ENCODE measurements at places on chromosomes 11 and 22. TPM values are rescaled to one million over a fixed set of nuclear protein-coding genes. Genes with fewer than 3 reads are reported as not detected.
A peak's percentile ranks its signal among the peaks of the same experiment; 100 is the strongest.

Gene RTCB
- total RNA-seq = 52.1 TPM

Gene JAM3
- total RNA-seq = 157 TPM

DNA sequence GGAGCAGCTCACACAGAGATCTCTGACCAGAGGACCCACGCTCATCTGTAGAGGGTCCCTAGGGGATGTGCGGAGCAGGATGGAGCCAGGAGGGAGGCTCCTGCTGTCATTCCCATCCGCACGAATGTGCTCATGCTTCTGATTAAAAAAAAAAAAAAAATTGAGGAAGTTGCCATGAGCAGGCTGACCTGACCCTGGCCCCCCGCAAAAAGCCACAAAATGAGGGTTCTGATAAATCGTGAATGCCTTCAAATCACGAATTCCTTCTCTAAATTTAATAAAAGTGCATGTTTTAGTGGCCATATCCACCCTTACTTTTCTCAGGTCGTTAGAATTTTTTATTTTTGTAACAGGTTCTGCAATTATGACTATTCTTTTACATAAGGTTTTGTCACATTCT lies 378.2 kb downstream of the OPCML start:
- H3K4me3 ChIP-seq = no peak overlapping the region
- H3K36me3 ChIP-seq = no peaks in the 10 kb centered on the region
- no peak overlapping the region for H3K27ac ChIP-seq
- H3K4me1 ChIP-seq = no peaks in the 10 kb centered on the region
- peaks cover 4% of the 10 kb centered on the region for H3K27me3 ChIP-seq

DNA sequence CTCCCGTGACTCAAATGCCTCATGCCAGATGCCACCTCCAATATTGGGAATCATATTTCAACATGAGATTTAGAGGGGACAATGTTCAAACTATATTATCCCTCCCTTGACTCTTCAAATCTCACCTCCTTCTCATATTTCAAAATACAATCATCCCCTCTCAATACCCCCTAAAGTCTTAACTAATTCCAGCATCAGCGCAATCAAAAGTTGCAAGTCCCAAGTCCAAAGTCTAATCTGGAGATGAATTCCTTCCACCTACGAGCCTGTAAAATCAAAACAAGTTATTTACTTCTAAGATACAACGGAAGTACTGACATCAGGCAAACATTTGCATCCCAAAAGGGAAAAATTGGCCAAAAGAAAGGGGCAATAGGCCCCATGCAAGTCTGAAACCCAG lies 67.2 kb upstream of the SC5D start:
- DNase-seq = no peak
- H3K4me1 ChIP-seq = no peaks in the 10 kb centered on the region
- no peaks in the 10 kb centered on the region for H3K27me3 ChIP-seq
- no peaks in the 10 kb centered on the region for H3K36me3 ChIP-seq

Gene SCN4B
- total RNA-seq = 3.0 TPM

DNA sequence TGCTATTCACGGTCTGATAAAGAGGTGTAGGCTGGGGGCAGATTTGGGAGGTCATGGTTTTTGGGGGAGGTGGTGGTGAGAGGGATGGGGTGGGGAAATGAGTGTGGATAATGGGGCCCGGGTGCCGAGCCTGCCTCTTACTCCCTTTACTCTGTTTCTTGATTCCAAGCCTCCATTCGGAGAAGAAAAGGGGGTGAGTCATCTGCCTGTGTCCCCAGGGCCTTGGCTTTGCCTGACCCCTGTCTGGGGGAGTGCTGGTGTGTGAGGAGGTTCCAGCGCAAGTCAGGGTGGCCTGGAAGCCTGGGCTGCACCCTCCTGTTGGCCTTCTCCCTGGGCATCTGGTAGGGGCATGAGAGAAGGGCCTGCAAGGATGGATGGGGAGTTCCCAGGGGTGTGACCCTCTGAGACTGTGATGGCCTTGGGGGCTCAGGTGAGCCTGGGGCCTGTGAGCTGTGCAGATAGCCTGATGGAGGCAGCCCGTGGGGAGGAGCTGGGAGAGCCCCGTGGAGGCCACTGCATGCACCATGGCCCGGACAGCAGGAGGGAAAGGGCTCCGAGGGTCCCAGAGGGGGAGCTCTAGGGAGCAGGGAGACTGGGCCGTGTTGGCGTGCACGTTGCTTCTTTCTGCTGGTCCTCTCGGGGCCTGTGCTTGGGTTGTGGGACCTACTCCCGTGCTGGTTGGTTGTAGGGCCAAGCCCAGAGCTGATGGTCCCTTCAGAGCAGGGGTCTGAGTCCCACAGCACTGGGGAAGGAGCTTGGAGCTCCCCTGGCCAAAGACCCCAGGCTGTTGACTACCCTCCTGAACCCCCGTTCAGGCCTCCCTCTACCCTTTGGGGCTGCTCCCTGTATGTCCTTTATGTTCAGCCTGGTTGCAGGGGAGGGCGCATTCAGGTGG lies 26.3 kb upstream of the ACR start:
- H3K27ac ChIP-seq = no peak overlapping the region
- no peaks in the 10 kb centered on the region for H3K36me3 ChIP-seq
- H3K4me3 ChIP-seq = no peak overlapping the region
- DNase-seq = no peak

Gene OR8D1
- total RNA-seq = not detected

Gene NEFH
- total RNA-seq = 149 TPM

Gene NPAS4
- total RNA-seq = 0.74 TPM

DNA sequence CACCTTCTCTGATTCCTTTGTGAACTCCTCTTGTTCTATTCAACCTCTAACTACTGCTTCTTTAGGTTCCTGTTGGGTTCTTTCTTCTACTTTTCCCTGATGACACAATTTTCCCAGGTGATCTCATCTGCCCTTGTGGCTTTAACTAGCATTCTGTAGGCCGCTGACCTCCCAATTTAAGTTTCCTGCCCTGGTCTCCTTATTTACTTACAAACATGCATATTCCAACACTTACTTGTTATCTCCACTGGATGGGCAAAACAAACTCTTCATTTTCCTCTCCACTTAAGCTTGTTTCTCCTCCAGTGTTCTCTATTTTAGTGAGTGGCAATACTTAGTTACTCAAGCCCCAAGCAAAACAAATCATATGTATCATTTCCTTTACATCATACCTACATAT lies 734.5 kb downstream of the METTL15 start:
- H3K27ac ChIP-seq = no peak overlapping the region
- H3K4me3 ChIP-seq = no peak overlapping the region
- DNase-seq = no peak
- H3K36me3 ChIP-seq = no peaks in the 10 kb centered on the region

Gene TRIM29
- 126 TPM for total RNA-seq

- no peak for DNase-seq
- no peaks in the 10 kb centered on the region for H3K4me1 ChIP-seq
- H3K27me3 ChIP-seq = no peaks in the 10 kb centered on the region
- H3K36me3 ChIP-seq = no peaks in the 10 kb centered on the region
Measured at GRCh38 chr11:10320736-10321465, 16.0 kb downstream of the ADM start.

DNA sequence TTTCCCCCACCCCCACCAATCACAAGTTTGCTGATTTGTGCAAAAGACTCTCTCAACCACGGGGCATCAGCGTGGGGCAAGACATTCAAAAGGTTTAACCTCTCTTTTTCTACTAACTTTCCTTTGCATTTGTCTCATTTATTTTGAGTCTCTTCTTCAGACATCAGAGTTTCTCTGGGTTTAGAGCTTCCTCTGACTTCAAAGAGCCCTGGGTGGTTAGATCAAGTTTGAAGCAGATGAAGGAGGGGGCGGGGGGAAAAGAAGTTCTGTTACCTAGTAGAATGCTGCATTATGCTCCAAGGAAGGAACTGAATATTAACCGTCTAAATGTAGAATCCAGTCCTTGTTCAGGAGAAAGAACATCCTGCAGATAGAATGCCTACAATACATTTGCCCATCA lies 24.5 kb downstream of the GAS2 start:
- H3K4me1 ChIP-seq = no peaks in the 10 kb centered on the region
- DNase-seq = no peak
- H3K27me3 ChIP-seq = no peaks in the 10 kb centered on the region

- H3K36me3 ChIP-seq = no peaks in the 10 kb centered on the region
- no peak overlapping the region for H3K4me3 ChIP-seq
- DNase-seq = peak; percentile 40
- no peak overlapping the region for H3K27ac ChIP-seq
Measured at GRCh38 chr11:122215244-122215992, 99.4 kb upstream of the BLID start.

Gene FAM180B
- not detected for total RNA-seq

Gene ART1
- total RNA-seq = not detected

DNA sequence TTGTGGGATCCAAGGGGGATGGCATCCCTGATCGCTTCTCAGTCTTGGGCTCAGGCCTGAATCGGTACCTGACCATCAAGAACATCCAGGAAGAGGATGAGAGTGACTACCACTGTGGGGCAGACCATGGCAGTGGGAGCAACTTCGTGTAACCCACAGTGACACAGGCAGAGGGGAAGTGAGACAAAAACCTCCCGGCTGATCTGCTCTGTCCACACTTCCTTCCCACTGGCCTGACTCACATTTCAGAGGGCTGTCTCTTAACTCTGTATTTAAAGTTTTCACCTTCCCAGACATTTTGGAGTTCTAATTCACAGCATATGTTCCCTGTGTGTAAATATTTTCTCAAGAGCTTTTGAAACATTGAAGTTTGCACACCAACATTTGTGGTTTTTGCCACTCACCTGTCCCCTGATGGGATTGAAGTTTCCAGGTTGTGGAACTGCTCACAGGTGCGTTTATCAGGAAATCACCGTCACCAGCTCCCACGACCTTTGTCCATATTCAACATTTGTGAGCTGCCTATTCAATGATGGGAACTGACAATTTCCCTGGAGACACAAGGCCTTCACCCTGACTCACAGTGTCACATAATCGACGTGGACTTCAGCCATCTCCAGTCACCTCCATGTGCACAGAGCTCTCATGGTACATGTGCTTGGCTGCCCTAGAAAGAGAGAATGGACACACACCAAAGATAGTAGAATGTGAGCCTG lies 99.2 kb downstream of the VPREB1 start:
- H3K27me3 ChIP-seq = no peaks in the 10 kb centered on the region
- DNase-seq = no peak
- no peak overlapping the region for H3K27ac ChIP-seq
- H3K36me3 ChIP-seq = no peaks in the 10 kb centered on the region
- no peaks in the 10 kb centered on the region for H3K4me1 ChIP-seq
- no peak overlapping the region for H3K4me3 ChIP-seq

- no peaks in the 10 kb centered on the region for H3K27me3 ChIP-seq
- no peaks in the 10 kb centered on the region for H3K36me3 ChIP-seq
- DNase-seq = no peak
- no peak overlapping the region for H3K4me3 ChIP-seq
- H3K4me1 ChIP-seq = peaks cover 13% of the 10 kb centered on the region
- H3K27ac ChIP-seq = no peak overlapping the region
Measured at GRCh38 chr11:16985297-16985696, 28.9 kb downstream of the PLEKHA7 start.

DNA sequence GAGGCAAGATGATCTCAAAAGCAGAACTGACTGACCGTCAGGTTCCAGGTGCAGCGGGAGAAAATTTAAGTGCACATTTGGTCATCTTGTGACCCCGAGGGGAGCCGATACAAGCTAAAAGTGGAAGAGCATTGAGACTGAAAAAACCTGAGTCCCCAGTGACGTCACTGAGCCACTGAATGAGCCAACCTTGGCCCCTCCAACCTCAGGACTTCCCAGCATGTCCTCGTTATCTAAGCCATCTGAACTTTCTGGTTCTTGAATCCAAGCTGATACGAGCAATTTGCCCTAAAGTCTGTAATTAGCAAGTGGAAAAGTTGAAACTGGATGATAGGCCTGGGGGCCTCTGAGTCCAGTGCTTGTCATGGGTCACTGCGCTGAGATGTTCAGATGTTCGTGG lies 51.1 kb upstream of the ISX start:
- no peaks in the 10 kb centered on the region for H3K4me1 ChIP-seq
- no peaks in the 10 kb centered on the region for H3K36me3 ChIP-seq
- no peak overlapping the region for H3K4me3 ChIP-seq
- no peak for DNase-seq
- H3K27me3 ChIP-seq = no peaks in the 10 kb centered on the region
- no peak overlapping the region for H3K27ac ChIP-seq

DNA sequence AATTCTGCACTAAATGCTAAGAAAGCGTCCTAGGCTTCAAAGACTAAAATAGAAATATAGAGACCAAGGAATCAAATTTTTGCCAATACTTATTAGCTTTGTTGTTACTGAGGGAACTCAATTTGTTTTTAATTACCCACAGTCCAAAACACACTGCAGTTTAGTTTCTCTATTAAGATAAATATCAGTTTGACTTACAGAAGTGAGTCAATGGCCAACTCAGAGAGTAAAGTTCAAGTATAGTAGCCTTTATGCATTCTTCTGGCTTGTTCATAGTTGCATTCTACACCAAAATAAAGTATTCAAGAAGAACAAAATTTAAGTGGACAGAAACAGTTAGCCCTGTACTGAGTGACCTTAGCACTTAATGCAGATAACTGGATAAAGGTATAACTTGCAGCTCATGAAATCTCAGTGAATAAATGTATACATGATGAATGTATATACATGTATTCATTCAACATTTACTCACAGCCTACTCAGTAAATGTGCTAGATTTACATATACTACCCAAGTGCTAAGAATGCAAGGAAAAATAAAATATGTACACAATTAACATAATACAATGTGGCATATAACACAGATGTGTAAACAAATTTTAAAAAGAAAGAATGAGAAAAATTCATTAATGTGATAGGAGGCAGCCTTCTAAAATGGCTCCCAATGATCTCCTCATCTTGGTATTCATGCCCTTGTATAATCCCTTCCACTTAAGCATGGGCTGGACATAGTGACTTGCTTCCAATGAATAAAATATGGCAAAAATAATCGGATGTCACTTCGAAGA lies 9.7 kb upstream of the RNF141 start:
- H3K36me3 ChIP-seq = no peaks in the 10 kb centered on the region
- no peaks in the 10 kb centered on the region for H3K4me1 ChIP-seq
- H3K27ac ChIP-seq = no peak overlapping the region
- H3K27me3 ChIP-seq = no peaks in the 10 kb centered on the region

GRCh38 chr11:43950311-43950855 lies 7.9 kb downstream of the C11orf96 start:
- DNase-seq = no peak
- no peak overlapping the region for H3K27ac ChIP-seq
- H3K36me3 ChIP-seq = no peaks in the 10 kb centered on the region
- no peaks in the 10 kb centered on the region for H3K27me3 ChIP-seq
- no peaks in the 10 kb centered on the region for H3K4me1 ChIP-seq
- H3K4me3 ChIP-seq = no peak overlapping the region

Gene GGTLC2
- total RNA-seq = 1.4 TPM

GRCh38 chr11:1656670-1657069 lies 27.1 kb downstream of the KRTAP5-5 start:
- DNase-seq = no peak
- no peaks in the 10 kb centered on the region for H3K27me3 ChIP-seq
- H3K4me3 ChIP-seq = no peak overlapping the region
- no peaks in the 10 kb centered on the region for H3K36me3 ChIP-seq
- no peaks in the 10 kb centered on the region for H3K4me1 ChIP-seq
- no peak overlapping the region for H3K27ac ChIP-seq

Gene SCGB2A2
- not detected for total RNA-seq

Gene SEPTIN5
- total RNA-seq = 17.1 TPM

Gene MDK
- total RNA-seq = 71.6 TPM

Data from prostate gland (tissue), 2 donors.